NCI-H774 (cell line): ENCODE measurements at places on chromosomes 11 and 22.

- no peak for DNase-seq
Observed at GRCh38 chr22:19995611-19996339, 20.8 kb downstream of the ARVCF start.

GRCh38 chr11:116037861-116038260 is 533.6 kb upstream of the CADM1 start:
- DNase-seq = peak; percentile 27

DNA sequence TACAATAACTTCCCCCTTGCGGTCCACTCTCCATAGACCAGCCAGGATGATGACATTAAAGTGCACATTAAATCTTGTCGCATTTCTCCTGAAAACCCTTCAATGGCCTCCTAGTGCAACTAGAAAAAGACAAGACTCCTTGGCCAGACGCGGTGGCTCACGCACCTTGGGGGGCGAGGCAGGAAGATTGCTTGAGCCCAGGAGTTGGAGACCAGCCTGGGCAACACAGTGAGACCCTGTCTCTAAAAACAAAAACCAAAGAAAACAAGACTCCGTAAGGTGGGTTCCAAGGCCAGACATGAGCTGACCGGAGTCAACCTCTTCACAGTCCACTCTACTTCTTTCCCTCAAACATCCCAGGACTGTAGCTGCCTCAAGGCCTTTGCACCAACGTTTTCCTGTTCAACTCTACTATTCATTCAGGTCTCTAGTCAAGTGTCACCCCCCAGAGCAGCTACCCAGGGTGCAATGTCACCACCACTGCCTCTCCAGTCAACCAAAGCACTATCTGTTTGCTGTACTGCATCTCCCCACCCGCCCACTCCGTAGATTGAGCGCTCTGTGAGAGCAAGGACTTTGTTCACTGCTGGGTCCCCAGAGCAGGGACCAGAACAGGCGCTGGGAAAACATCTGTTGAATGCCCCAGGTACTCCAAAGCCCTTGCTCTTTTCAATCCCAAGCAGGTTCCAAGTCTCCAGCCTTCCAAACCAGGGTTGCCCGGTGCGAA is 739 bp downstream of the ZMAT5 start:
- DNase-seq = no peak

DNA sequence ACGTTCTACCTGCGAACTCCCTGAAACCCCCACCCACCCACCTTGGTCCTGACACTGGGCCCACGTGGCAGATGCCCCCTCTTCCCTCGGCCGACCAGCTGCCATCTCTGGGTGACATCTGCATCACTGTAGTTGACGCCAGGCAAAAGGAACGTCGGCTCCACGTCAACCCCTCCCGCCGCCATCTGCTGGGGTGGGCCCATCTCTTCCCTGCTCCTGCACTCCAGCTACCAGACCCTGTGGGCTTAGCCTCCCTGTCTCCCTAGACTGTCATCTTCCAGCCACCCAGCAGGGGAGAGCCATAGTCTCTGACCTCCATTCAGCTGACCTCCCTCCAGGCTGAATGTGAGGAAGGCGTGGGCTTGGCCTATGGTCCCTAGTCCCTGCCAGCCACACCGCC is 21.4 kb downstream of the CHID1 start:
- no peak for DNase-seq

- no peak for DNase-seq
Observed at GRCh38 chr22:23070418-23071229, at the start of gene GNAZ. Gene GNAZ (plus strand): TSS chr22:23070519. CDS start chr22:23095696, 25,177 bp downstream.
